Activated T-helper 1 cell treated with Interleukin-2 at 50 U/mL for 16 hours (primary cell): ENCODE measurements at places on chromosomes 4 and X.

DNA sequence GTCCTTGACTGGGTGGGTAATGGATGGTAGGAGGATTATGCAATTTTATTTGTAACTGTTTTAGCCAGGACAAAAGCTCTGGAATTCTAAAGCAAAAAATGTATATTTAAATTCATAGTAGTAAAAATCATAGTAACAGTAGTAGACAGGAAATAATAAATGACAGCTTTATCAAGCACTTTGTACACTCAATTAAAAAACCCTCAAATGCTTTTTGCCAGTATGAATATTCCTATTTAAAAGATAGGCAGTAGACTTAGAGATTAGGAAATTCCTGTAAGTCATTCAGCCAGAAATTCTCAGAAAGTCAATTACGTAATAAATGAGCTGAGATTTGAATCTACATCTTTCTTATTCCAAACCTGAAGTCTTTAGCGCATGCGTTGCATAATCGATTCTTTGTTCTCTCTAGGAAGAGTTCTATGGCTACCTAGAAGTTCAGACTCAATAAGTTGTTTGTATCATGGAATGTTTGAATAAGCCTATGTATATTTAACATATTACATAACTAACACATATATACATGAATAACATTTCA is 2.5 kb downstream of the AADAT start:
- no peak for DNase-seq

DNA sequence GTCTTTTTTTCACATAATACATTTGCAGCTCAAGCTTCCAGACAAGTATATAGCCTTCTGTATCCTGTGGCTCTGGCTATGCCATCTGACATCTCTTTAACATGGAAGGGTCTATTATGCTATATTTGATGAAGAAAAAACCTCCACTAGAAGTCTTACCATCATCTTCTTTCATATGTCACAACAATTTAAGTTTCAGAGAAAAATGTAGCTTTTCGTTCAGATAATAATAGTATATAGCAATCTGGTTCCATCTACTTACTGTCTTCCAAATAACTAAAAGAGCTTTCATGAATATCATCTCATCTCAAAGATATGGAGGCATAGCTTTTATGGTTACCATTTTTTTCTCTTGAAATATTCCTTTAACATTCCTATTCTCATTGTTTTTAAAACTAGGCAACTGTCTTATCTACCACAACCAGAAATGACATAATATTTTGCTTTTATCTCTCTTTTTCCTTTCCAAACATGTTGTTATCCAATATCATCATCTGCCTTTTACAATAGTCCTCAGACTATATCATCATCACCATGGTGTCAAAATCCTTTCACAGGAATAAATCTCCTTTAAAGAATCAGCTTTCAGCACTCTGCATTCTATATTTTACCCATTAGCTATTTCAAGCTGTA is 1005.1 kb downstream of the PDHA2 start:
- DNase-seq = no peak

- no peak for DNase-seq
Measured at GRCh38 chr4:74431113-74431826, 13.7 kb upstream of the AREG start.

GRCh38 chr4:647481-647880 is 22.1 kb downstream of the PDE6B start:
- no peak for DNase-seq

DNA sequence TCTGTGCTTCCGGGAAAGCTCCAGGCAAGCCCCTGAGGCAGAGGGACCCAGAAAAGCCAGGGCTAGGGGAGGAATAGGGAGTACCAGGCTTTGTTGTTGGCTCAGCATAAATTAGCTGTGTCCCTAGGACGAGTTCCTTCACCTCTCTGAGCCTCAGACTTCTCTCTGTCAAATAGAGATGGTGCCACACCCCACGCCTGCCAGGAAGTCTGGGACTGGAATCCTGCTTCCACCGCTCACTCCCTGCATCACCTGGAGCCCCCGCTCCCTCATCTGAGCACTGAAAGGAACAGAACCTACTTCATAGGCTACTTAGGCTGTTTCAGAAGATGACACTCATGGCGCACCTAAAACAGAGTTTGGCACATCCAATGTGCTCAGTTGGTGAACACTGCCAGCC is 8.1 kb upstream of the JAKMIP1 start:
- DNase-seq = no peak

GRCh38 chrX:20352504-20352903 is 85.8 kb upstream of the RPS6KA3 start:
- no peak for DNase-seq

- no peak for DNase-seq
Measured at GRCh38 chr4:25370242-25370641, 6.8 kb upstream of the ANAPC4 start.

DNA sequence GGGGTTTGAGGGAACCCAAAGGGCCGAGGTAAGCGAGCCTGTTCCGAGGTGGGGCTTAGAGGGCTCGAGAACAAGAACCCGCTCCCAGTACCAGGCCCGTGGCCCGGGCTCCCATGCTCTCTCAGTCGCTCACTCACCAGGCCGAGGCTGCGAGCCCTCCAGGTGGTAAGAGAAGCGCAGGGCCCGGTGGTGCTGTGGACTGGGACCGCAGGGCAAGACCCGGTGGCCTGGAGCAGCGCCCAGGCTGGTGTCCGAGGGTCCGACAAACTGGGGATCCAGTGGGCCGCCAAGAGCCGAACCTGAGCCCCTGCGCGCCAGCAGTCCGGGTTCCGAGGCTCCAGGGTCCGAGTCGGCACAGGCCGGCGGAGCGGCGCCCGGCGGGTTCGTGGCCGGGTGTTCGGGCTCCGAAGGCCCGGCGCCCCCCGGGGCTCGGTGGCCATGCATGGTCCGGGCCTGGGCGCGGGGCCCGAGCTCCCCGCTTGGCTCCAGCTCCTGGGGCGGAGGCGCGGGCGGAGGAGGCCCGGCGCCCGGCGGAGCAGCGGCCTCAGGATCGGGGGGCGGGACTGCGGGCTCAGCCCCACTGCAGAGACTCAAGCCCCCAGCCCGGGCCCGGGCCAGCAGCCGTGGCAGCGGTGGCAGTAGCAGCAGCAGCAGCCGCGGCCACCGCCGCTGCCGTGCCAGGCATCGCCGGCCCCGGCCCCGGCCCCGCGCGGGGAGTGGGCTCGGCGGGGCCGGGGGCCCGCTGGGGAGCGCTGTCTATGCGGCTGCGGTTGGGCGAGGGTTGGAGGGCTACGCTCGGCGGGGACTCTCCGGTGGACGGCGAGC is 833 bp downstream of the FGD1 start:
- no peak for DNase-seq

DNA sequence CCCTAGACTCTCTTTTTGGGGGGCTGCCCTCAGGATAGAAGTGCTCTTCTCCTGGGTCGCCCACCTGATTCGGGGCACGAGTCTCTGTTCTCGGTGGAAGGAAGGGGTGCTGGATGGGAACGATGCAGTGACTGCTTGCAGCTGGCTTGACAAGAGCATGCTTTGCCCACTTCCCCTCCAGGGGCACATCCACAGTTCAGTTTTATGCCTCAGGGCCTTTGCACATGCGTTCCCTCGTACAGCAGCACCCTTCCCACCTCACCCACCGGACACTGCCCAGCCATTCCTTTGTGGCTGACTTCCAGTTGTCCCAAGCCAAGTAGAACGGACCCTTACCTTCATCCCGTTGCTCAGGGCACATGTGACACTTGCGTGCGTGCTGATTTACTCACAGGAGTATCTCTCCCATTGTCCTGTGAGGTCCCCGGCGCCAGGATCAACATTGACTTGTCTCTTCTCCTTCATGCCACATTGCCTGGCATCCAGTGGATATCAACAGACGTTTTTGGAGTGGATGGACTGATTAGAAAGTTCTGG is 60.0 kb downstream of the C4orf50 start:
- no peak for DNase-seq

- DNase-seq = no peak
Measured at GRCh38 chr4:4609622-4610334, 67.9 kb upstream of the STX18 start.

DNA sequence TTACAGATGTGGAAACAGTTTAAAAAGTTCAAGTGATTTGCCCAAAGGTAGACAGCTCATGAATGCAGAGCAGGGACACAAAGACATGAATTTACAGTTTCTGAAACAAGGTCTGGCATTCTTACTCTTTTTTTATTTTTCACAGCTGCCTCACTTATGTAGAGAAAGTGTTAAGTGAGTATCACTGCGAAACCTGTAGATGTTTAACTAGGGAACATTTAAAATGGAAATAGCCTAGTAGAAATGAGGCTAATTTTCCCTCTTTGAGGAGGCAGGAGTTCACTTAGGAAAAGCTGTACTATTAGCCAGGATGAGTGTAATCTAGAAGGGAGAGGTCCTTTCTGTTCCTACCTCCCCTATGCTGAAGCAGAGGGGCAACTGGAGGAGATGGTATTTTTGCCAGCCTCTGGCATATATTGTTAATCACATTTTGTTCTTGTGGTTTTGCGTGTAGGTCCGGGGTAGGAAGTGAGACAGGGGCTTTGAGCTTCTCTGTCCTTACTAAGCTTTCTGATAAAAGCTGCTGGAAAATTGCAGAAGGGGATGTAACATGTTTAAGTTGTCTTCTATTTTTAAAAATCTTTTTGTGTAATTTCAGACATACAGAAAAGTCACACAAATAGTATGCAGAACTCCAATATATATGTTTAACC is 492.8 kb upstream of the NR3C2 start:
- DNase-seq = no peak

GRCh38 chrX:82163701-82164100 is 961.8 kb downstream of the SH3BGRL start:
- DNase-seq = no peak

- no peak for DNase-seq
Measured at GRCh38 chrX:112094729-112095128, 12.2 kb upstream of the TRPC5 start.

DNA sequence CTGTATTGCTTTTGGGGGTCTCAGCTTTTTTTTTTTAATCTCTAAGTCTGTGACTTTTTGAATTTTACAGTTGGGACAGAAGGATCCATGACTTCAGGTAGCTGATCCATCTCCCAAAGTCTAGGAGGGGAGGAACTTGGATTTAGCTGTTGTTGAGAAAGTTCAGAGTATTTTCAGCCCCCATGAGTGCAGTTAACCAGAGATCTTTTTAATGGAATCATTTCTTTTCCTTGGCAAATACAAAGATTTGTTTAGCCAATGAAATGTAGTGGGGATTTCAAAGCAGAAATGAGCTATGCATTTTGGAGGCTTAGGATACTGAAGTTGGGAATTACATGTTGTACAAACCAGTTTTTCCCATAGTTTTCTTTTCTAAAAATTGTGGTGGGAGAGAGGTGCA is 18.1 kb downstream of the FNIP2 start:
- DNase-seq = no peak

DNA sequence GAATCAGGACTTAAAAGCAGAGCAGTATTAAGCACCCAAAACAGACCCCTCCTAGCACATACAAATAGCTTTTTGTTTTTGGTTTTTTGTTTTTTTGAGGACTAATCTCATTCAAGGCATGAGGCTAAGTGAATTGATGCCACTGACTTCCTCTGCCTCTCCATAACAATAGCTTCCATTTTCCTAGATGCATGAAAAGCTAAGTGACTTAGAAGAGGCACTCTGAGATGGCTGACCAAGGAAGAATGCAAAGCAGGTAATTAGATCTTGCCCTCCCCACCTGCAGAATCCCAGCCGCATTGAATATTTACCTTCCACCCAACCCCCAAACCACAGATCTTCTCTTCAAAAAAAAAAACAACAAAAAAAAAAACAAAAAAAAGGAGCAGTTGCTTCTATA is 7.4 kb upstream of the KDR start:
- DNase-seq = no peak

- DNase-seq = no peak
Measured at GRCh38 chr4:120025516-120025915, 41.1 kb downstream of the MAD2L1 start.

- DNase-seq = no peak
Measured at GRCh38 chr4:77146186-77147078, 10.6 kb upstream of the CCNG2 start.

- DNase-seq = no peak
Measured at GRCh38 chr4:26685250-26685649, 101.4 kb downstream of the TBC1D19 start.

DNA sequence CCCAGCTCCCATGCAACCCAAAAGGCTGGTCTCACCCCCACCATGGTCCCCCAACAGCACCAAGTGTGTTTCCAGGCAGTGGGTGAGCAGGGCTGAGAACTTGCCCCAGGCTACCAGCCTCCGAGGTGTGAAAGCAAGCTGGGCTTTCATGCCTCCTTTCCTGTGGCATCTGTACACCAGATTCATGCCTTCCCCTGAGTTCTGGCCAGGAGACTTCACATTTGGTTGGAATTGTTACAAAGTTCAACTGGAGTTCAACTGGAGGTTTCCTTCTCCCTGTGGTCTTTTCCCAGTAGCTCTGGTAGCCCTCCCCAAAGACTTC is 77.6 kb upstream of the RAB40AL start:
- no peak for DNase-seq
